ENCODE measurements at places on chromosomes 2 and 18. TPM values are rescaled to one million over a fixed set of nuclear protein-coding genes. Genes with fewer than 3 reads are reported as not detected.

The SPP2 gene
- total RNA-seq = not detected

The BZW1 gene
- total RNA-seq = 156 TPM

The UGT1A6 gene
- total RNA-seq = not detected

The IL1F10 gene
- total RNA-seq = not detected

The MGAT4A gene
- total RNA-seq = 60.1 TPM

The FAM110C gene
- 3.5 TPM for total RNA-seq

The RAB27B gene
- 28.6 TPM for total RNA-seq

The LINC00305 gene
- not detected for total RNA-seq

- DNase-seq = no peak
Observed at GRCh38 chr18:48623468-48624235, 84.8 kb downstream of the CTIF start.

DNA sequence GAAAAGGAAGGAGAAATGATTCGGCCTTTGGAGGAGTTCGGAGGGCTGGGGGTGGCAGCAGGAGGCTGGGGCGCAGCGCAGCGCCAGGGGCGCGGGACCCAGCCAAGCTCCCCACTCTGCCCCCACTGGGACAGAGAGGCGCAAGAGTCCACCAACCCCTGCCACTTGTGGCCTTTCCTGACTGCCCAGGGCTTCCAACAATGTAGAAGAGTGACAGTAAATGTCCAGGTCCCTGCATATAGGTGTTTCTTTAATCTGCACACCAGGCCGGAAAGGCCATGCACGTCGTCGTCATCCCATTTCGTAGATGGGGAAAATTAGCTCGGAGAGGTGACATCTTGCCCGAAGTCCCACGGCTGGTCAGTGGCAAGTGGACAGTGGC lies 96.6 kb downstream of the INHBB start:
- no peak for DNase-seq

DNA sequence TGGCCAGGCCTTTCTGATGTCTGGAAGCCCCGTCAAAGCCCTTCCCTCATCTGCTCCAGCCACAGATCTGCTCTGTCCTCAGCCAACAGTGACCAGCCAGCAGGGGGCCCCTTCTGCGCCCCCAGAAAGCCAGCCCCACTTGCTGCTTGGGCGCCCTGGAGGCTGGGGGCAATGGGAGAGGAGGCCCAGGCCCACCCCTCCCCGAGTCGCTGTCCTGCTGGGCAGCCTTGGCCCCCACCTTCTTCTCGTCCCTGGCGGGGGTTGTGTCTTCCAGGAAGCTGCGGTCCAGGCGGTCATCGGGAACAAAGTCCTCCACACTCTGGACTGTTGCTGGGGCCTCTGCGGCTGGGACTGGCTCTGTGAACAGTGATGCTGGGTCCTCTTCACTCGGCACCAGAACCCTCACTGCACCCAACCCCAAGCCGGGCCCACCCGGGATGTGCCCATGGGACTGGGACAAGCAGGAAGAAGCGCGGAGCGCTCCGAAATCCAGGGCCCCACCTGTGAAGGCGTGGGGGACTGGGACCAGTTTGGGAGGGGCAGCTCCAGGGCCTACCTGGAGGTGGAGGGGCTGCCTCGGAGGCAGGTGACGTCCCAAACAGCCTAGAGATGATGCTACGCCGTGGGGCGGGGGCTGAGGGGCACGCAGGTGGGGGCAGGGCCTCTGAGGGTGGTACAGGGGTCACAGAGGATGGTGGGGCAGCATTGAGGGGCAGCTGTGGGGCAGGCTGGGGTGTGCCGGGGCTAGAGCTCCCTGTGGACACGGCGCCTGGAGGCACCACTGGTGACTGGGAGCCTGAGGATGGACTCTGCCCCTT lies 257.6 kb downstream of the ANKRD30B start:
- DNase-seq = no peak

DNA sequence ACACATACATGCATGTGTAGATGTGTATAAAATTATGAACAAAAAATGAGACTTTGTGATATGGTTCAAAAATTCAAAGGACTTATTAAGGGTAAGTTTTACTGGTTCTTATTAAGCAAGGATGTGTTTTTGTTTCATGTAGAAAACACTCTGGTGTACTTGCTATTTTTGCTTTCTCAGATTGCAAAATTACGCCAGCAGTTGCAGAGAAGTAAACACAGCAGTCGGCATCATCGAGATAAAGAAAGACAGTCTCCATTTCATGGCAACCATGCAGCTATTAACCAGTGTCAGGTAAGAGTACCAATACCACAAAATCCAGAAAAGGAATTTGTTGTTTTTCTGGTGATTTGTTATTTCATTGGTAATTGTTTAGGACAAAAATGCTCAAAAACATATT lies 91.3 kb downstream of the FAM117B start:
- no peak for DNase-seq

DNA sequence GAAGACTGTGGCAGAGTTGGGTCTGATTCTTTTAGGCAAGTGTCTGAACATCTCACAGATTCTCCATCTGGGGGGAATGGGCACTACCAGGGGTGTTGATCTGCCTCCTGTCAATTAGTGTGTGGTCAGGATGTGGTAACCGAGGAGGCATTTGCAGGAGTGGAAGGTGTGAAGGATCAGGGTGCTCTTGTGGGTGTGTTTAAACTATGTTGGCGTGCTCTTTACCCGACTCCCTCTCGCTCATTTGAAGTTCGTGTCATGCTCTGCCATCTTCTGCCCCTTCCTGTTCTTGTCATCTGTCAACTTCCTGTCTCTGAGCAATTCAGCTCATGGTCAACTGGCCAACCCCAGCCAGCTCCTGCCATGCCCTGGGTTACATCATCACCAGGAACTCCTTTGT lies 107.9 kb downstream of the RTN4 start:
- no peak for DNase-seq

- no peak for DNase-seq
Observed at GRCh38 chr2:186730609-186731008, 36.7 kb downstream of the FAM171B start.

DNA sequence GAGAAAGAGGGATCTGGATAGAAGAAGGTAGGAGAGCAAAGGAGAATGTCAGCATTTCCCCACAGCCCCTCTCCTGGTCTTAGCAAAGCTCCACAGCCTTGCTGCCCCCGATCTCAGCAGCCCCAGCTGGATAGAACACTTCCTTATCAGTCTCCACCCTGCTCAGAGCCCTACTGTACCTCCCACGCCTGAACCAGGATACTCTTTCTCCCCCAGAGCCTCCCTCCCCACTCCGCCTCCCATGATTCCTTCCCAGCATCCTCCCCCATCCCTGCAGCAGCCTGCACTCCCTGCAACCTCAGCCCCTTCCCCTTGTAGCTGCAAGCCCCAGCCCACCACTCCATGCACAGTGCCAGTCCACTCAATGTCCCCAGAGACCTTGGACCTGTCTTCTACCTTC lies 25.8 kb downstream of the PLB1 start:
- no peak for DNase-seq

GRCh38 chr2:15893689-15894480 lies 46.5 kb upstream of the MYCN start:
- no peak for DNase-seq

- no peak for DNase-seq
Observed at GRCh38 chr18:63953811-63954210, 4.7 kb downstream of the HMSD start.

- DNase-seq = no peak
Observed at GRCh38 chr2:241635756-241636155, 1.2 kb downstream of the THAP4 start.

DNA sequence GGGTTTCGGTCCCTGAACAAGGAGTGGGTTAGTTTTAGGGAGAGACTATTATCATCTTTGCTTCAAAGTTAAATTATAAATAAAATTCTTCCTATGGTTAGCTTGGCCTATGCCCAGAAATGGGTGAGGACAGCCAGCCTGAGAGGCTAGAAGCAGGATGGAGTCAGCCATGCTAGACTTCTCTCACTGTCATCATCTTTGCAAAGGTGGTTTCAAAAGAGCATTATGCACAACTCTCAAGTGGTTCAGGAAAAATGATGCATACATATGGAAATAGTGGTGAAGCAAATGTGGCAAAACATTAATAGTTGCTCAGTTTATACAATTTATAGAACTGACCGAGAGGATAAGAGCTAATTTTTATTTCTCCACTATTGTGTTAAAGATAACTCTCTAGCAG lies 283.9 kb upstream of the FBXO11 start:
- no peak for DNase-seq

- DNase-seq = no peak
Observed at GRCh38 chr2:237353215-237353614, 60.7 kb downstream of the COL6A3 start.

- DNase-seq = no peak
Observed at GRCh38 chr2:178756343-178756742, 50.9 kb downstream of the TTN start.

DNA sequence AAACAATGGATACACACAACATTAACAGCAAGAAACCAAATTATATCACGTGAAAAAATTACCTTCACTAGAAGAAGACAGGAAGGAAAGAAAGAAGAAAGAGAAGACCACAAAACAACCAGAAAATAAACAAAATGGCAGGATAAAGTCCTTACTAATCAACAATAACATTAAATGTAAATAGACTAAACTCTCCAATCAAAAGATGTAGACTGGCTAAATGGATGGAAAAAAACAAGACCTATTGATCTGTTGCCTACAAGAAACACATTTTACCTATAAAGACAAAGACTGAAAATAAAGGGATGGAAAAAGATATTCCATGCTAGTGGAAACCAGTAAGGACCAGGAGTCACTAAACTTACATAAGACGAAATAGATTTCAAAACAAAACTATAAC lies 167.0 kb upstream of the ZC3H15 start:
- no peak for DNase-seq

DNA sequence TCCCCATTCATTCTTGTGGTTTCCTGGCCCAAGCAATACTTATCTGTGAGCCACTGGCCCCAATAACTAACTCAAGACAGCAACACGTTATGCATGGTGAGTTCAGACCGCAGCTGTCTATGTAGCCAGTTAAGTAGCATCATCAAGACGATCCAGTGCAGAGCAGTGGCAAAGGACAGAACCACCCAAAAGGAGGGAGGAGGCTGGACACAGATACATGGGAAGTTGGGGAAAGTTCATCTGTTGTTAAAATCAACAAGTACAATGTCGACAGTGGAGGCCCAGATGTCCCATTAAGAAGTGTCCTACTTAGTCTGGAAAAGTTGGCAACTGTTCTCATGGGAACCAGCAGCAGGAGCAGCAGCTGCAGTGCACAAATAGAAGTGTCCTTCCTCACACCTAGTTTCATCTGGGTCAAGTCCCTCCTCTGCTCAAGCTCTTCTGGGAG lies 106.9 kb upstream of the THOC1 start:
- no peak for DNase-seq

- no peak for DNase-seq
Observed at GRCh38 chr2:127455566-127456493, 37.6 kb downstream of the PROC start.

DNA sequence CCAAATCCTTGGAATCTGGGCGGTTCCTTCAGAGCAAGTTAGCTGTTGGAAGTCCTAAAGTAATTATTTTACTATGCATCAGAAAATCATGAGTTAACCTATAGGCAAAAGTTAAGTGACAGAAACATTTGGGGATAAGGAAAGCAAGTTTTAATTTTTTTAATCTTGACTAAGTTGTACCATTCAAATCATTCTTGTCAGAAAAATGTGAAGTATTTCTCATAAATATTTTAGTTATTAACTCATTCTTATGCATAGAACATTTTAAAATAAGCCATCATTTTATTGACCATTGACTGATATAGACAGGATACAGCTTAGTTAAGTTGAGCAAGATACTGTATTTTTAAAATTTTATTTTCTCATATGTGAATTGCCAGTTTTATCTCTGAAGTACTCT lies 98.2 kb upstream of the FOSL2 start:
- no peak for DNase-seq

DNA sequence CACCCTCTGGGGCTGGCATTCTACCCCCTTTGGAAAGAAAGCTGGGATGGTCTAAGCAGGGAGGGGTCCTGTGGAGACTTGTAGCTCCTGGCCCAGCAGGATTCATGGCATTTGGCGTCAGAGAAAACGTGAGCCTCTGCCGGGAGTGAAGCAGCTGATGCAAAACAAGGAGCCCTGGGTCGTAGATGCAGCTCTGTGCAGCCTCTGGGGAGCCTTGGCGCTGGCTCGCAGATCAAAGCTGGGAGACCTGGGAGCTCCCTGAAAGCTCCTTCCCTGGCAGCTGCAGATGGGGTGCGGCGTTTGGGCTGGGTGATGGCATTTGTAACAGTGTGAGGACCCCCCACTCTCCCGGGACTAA lies 148.3 kb downstream of the KLHL29 start:
- no peak for DNase-seq

- no peak for DNase-seq
Observed at GRCh38 chr2:513981-514706, 163.1 kb downstream of the TMEM18 start.

- no peak for DNase-seq
Observed at GRCh38 chr18:61703508-61703907, 189.3 kb downstream of the RNF152 start.

- no peak for DNase-seq
Observed at GRCh38 chr2:170647741-170648436, 67.2 kb upstream of the SP5 start.

DNA sequence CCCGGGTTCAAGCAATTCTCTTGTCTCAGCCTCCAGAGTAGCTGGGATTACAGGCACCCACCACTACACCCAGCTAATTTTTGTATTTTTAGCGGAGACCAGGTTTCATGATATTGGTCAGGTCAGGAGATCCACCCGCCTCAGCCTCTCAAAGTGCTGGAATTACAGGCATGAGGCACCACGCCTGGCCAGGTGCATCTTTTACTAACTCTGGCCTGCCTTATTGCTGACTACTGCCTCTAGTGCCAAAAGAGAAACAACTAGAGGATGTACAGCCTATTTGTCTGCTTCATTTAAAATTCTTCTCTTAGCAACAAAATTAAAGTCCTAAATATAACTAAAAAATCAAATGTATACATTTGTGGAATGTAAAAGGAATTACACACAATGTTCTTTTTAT lies 115.4 kb downstream of the BMPR2 start:
- DNase-seq = no peak

- no peak for DNase-seq
Observed at GRCh38 chr18:36640021-36640952, 188.5 kb downstream of the TPGS2 start.

DNA sequence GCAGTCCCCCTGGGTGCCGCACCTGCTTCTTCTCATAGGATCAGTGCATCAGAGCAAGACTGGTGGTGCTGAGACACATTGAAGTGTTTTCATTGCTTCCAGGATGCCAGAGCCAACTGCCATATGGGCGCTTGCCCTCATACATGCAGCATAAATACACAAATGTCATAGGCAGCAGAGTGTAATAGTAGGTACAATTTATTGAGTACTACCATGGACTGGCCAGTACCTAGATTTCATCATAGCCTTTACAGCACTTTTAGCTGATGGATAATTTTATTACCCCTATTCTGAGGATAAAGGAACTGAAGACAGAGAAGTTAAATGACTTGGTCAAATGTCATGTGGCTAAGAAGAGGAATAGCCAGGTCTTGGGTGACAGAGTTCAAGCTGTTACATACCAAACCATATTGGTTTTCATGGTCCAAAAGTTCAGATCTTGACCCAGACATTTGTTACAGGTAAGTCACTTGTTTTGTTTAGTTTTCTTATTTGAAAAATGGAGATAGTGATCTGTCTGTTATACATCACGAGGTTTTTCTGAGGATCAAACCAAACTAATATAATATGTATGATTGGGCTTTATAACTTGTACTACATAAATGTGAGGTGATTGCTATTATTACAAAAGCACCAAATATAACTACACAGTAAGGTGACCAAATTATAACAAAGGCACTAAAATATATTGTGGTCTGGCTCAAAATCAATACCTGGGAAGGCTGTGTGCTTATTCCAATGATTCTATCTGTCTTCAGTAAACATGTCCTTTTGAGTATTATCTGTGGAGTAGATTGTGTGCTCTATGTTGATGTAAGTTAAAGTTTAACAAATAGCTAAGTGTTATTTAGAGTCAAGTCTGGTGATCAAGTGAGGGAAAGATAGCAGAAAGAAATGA lies 151.9 kb upstream of the CYRIA start:
- no peak for DNase-seq

All from dorsolateral prefrontal cortex (tissue), 122 donors.